ENCODE measurements at places on chromosomes 7 and 10.

- no peak for DNase-seq
Observed at GRCh38 chr10:56934515-56934914, 573.5 kb upstream of the ZWINT start.

DNA sequence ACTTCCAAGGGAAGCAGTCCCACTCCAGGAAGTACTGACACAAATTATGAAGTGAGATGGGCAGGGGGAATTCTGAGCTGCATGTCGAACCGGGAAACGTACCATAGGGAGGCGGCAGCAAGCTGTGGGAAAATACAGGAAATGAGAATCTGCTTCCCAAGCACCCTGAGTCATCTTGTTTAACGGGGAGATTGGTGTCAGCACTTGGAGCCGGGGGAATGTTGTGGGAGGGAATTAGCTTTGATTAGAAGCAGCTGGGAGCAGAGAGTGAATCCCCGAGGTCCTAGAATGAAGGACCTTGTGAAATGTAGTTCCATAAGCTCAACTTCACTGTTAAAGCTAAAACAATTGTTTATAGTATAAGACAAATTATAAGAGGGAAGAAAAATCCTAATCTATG lies 141.4 kb upstream of the PRKCQ start:
- DNase-seq = no peak

DNA sequence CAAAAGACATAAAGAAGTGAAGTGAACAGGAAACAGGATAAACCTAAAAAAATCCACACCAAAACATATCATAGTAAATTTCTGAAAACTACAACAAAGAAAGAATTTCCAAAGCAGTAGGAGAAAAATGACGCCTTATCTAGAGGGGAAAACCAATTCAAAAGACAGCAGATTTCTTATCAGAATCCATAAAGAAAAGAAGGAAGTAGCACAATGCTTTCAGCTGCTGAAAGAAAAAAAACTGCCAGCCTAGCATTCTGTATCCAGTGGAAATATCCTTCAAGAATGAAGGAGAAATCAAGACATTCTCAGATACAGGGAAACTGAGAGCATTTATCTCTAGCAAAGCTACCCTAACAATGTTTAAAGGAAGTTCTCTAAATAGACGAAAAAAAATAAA lies 37.8 kb downstream of the PDLIM1 start:
- no peak for DNase-seq

GRCh38 chr10:88500656-88501055 lies 82.5 kb downstream of the RNLS start:
- DNase-seq = no peak

DNA sequence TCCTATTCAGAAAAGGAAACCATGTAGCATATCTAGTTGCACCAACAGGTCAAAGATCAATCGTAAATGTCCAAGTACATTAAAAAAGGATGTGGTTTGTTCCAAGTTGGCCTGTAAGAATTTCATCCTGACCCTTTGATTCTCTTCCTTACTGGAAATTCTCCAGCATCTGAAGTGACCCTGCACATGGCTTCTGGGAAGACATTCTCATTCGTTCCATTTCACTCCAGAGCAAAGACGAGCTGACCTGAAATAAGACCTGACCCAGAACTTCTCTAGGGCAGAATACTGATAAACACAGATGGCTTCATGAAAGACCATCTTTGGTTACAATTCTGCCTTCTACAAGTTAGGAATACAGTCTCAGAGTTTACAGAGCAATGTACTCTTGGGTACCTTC lies 39.8 kb downstream of the ASB4 start:
- DNase-seq = no peak

GRCh38 chr10:66799474-66799873 lies 126.4 kb upstream of the LRRTM3 start:
- DNase-seq = no peak

- DNase-seq = no peak
Observed at GRCh38 chr7:157278167-157278790, 58.5 kb upstream of the DNAJB6 start.

DNA sequence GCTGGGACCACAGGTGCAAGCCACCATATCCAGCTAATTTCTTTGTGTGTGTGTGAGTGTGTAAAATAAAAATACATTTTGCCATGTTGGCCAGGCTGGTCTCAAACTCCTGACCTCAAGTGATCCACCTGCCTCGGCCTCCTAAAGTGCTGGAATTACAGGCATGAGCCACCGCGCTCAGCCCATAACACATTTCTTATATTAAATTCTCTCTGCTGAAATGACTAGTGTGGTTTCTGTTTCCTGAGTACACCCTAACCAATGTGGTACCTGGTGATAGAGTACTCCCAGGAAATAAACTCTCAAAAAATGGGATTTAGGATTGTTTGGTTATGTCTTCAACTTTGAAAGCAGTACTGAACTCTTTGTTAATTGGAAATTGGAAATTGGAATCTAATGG lies 19.4 kb upstream of the FHIP2A start:
- DNase-seq = no peak

DNA sequence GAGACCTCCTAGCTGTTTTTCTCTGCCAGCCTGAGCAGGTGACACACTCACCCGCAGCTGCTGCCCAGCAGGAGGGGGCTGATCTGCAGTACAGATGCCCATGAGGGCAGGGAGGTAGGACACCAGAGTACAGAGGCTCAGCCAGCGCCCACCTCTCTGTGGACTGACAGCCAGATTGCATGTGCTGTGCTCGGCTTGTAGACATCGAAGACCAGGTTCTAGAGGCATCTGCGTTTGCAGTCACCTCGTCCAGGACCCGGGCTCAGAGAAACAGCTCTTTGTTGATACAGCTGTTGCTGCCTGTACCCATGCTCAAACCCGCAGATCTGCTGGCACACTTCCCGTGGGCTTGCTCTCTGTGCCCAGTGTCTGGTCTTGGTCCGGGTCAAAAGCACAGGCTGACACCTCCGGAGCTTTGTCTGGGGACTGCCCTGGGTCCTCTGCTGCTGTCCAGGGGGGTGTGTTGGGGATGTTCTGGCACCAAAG lies 224.7 kb downstream of the GLRX3 start:
- no peak for DNase-seq

All from activated T-cell treated with anti-CD3 and anti-CD28 coated beads, Interleukin-2, amount 50 U/mL, for 4 hours (primary cell).